ENCODE measurements at places on chromosomes 12 and 14. TPM values are rescaled to one million over a fixed set of nuclear protein-coding genes. Genes with fewer than 3 reads are reported as not detected.
A peak's percentile ranks its signal among the peaks of the same experiment; 100 is the strongest.

GRCh38 chr14:100110816-100111215, 45.6 kb downstream of the EVL start:
- no peak for DNase-seq

GRCh38 chr14:61247935-61248334, 33.2 kb downstream of the TMEM30B start:
- no peak for DNase-seq

DNA sequence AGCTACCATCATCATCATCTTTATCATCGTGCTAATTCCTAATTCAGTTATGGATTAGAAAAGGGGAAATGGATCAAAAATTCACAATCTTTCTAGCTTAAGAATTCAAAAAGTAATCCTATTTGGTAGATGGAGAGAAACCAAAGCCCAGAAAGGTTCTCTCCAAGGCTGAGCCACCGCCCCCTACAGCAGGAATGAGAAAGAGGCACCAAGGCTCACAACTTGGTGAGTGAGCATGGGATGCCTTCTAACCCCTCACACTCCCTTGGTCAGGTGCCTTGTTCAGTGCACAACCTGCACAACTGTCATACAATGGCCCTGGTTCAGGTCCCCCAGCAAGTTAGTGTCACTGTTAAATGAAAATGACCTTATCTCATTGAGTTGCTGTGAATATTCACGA, 171.5 kb downstream of the ANO2 start:
- no peak for DNase-seq

DNA sequence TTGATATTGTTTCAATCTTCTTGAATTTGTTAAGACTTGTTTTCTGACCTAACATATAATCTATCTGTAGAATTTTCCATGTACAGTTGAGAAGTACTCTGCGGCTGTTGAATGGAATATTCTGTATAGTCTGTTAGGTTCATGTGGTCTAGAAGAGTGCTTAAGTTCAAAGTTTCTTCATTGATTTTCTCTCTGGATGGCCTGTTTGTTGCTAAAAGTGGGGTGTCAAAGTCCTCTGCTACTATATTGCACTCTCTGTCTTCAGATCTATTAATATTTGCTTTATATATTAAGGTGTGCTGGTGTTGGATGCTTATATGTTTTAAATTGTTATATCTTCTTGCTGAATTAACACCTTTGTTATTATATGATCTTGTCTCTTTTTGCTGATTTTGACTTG, 290.9 kb upstream of the STXBP6 start:
- DNase-seq: no peak

GRCh38 chr12:62290846-62291245, 30.6 kb downstream of the USP15 start:
- DNase-seq: no peak

- DNase-seq: no peak
Measured at GRCh38 chr14:44388306-44388705, 118.8 kb downstream of the FSCB start.

DNA sequence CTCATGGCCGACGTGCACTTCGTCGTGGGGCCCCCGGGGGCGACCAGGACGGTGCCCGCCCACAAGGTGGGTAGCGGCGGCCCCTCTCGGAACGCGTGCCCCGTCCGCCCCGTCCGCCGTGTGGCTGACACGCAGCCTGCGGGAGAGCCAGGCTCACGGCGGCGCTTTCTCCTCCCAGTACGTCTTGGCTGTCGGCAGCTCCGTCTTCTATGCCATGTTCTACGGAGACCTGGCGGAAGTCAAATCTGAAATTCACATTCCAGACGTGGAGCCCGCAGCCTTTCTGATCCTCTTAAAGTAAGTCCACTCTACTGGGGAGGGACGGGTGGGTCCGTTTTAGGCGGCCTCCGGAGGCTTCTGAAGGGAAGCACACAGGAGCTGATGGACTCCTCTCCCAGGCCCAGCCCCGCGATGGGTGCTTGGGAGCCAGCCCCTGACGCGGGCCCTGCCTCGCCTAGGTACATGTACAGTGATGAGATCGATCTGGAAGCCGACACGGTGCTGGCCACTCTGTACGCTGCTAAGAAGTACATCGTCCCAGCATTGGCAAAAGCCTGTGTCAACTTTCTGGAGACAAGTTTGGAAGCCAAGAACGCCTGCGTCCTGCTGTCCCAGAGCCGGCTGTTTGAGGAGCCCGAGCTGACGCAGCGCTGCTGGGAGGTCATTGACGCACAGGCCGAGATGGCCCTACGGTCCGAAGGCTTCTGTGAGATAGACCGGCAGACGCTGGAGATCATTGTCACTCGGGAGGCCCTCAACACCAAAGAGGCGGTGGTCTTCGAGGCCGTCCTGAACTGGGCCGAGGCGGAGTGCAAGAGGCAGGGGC, 1.1 kb downstream of the BTBD6 start:
- DNase-seq: no peak

DNA sequence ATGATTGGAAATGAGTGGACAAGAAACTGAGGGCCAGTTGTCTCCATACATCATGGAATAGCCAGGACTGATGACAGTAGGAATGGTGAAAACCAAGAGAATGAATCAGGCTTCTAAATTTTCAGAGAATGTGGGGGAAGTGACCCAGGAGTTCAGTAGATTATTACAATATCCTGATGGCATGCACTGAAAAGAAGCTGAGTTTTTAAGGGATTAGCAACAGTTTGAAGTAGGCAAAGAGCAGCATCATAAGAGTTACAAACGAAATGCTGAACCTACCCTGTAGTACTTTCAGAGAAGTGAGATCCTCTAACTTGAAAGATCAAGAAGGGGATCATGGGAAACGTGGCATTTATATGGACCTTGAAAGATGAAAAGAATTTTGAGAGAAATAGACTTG, 13.2 kb downstream of the SLC2A14 start:
- no peak for DNase-seq

- no peak for DNase-seq
Measured at GRCh38 chr12:106481246-106481645, 101.6 kb upstream of the RFX4 start.

- DNase-seq: no peak
Measured at GRCh38 chr14:92994131-92994676, 71.3 kb downstream of the CHGA start.

DNA sequence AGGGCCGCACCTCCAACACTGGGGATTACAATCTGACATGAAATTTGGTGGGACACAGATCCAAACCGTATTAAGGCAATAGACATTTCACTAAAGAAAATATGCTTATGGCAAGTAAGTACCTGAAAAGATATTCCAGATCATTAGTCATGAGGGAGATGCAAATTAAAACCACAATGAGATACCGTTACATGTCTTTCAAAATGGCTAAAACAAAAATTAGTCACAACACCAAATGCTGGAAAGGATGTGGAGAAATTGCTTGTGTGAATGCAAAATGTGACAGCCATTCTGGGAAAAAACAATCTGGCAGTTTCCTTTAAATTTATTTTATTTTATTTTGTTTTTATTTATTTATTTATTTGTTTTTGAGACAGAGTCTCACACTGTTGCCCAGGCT, 82.3 kb upstream of the PTGDR start:
- no peak for DNase-seq

- no peak for DNase-seq
Measured at GRCh38 chr12:110345176-110345661, 58.3 kb downstream of the ANAPC7 start.

GRCh38 chr12:6383572-6384498, at the start of gene LTBR:
TSS of gene LTBR (plus strand) at chr12:6384162. CDS start at chr12:6384359, 197 bp downstream.
- DNase-seq: no peak

DNA sequence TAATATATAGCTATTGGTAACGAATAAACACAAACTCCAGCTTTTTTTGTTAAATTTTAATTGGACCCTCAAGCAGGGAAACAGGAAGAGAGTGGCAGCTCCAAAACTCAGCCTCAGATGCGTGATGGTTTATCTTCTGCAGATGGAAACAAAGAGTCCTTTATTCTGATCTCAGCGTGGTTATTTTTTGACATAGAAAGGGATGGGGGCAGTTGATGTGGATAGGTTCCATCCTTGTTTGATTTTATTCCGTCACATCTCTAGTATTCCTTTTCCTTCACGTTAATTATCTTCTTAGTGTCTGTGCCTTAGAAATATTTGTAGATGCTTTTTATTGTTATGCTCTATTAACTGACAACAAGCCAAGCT, 447.6 kb upstream of the SEL1L start:
- DNase-seq: no peak

DNA sequence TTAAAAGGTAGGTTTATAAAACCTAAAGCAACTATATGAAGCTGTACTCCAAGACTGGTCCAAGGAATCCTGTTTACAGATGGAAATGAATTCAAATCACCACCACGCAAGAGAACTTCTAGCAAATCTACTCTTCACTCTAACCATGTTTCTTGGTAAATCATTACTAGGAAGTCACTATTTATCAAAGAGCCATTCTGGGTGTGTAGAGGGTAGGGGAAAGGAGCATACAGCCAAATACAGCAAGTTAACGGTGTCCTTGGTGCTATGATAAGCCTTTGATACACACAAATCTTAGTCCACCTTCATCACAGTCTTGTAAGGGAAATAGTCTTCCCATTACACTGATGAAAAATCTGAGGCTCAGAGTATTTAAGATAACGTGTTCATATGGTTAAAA, 16.8 kb downstream of the NIN start:
- DNase-seq: no peak

DNA sequence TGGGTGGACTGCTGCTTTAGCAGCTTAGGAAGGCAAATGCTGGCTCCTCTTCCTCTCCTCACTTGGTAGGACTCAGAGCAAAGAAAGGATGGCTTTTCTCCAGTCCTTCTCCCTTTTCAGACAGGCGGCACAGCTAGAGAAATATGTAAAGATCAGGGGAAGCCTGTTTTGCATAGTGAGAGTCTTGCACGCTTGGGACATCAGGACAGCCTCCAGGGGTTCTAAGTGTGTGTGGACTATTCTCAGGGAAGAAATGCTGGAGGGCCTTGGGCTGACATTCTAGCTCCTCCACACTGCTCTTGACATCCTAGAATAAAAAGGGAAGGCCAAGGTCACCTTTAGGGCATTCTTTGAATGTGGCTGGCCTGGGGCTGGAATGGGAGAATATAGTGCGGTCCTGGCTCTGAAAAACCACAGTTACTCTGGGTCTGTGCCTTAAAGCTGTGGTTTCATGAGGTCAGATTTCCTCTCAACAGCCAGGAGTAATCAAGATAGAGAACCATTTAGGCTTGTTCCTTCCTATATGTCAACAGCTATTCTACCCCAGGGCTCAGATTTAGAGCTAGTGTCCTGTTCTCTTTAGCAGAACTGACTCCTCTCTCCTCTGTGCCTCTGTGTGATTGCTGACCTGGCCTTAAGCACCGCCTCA, 24.3 kb downstream of the CMA1 start:
- DNase-seq: no peak

GRCh38 chr14:101495284-101495683, 66.0 kb upstream of the DIO3 start:
- no peak for DNase-seq

DNA sequence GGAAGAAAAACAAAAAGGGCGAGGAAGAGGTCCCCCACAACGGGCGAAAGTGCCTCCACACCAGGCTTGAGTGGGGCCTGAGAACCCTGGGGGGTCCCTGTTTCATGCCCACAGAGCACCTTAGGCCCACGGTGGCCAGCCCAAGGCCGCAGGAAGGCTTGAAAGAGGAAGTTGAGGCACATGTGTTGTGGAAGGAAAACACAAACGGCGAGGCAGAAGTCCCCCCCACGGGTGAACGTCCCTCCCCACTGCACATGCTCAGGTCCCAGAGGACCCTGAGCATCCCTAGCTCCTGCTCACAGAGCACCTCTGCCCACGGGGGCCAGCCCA, 371.5 kb downstream of the ALG10 start:
- DNase-seq: peak; percentile 2

GRCh38 chr12:55024575-55024974, 4.8 kb downstream of the NEUROD4 start:
- DNase-seq: no peak

- no peak for DNase-seq
Measured at GRCh38 chr14:73241481-73242165, 4.3 kb downstream of the PAPLN start.

- DNase-seq: no peak
Measured at GRCh38 chr14:22487401-22487800, 101.6 kb downstream of the DAD1 start.

- DNase-seq: no peak
Measured at GRCh38 chr12:102955926-102956737, 1.3 kb upstream of the ASCL1 start.

- no peak for DNase-seq
Measured at GRCh38 chr12:99282086-99282485, 365.5 kb upstream of the GARIN6 start.

GRCh38 chr12:118645219-118645618, 268.9 kb downstream of the SUDS3 start:
- DNase-seq: peak; percentile 32

DNA sequence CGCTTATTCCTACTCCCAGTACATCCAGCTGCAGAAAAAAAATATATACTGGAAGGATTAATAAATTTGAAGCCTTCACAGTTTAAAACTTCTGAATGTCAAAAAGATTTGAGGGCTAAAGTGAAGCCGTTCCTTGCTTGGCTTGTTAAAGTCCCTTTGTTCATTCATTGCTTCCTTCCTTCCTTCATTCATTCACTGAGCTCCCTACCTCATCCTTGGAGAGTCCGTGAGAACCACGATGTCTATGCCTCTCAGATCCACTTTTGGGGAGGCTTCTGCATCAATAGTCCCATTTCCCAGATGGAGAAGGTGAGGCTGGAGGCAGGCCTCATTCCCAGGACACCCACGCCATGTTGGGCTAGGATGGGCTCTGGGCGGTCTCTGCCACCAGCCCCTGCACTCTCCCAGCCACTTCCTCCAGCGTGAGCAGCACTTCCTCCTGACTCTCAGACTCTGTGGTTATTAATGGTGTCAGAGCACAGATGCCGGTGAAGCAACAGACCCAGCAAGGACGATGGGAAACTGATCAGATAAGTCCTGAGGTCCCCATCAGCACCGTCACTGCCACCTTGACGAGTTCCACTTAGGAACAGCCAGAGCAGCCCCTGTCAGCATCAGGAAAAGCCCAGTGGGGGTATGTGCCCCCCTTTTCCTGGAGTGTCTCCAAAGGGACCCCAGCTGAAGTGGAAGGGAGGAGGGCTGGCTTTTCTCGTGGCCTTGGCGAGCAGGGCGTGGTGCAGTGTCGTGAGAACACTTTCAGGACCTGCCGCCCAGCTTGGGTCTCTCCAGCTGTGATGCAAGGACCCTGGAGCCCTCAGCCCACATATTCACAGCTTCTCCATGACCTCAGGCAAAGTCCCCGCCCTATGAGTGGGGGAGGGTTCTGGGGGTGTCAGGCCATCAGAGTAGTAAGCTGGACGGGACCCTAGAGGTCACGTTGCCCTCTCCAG, 21.2 kb downstream of the ASB2 start:
- DNase-seq: peak; percentile 60

Gene KRT74
- total RNA-seq: not detected

Gene NTS
- not detected for total RNA-seq

Gene ABCD2
- total RNA-seq: 2.3 TPM

Gene EEA1
- 33.2 TPM for total RNA-seq

Gene TEX52
- not detected for total RNA-seq

Gene NEUROD4
- total RNA-seq: not detected

Gene IRAK3
- total RNA-seq: 1.1 TPM

Gene KRT79
- total RNA-seq: 0.16 TPM

Gene GRIN2B
- total RNA-seq: not detected

Gene REP15
- total RNA-seq: not detected

Gene PRH2
- not detected for total RNA-seq

Gene ZDHHC22
- not detected for total RNA-seq

Gene ANO2
- not detected for total RNA-seq

Gene PLEKHG7
- total RNA-seq: not detected

Gene IFNG
- 193 TPM for total RNA-seq

Gene TSPAN9
- 1.3 TPM for total RNA-seq

Gene CCDC175
- not detected for total RNA-seq

Gene COX8C
- not detected for total RNA-seq

Data from activated CD4-positive, alpha-beta T cell treated with anti-CD3 and anti-CD28 coated beads for 36 hours (primary cell).